A549 treated with dexamethasone at 1 μM for 4 hours (cell line): ENCODE measurements at places on chromosomes 13 and 19. TPM values are rescaled to one million over a fixed set of nuclear protein-coding genes. Genes with fewer than 3 reads are reported as not detected.

CAMSAP3 gene
- 3.7 to 7.6 TPM (median 6.1 TPM) in 5 replicates for total RNA-seq

ZNF99 gene
- total RNA-seq, result not detected in 5 replicates

GIPR gene
- 1.4 to 4.1 TPM (median 2.4 TPM) in 5 replicates for total RNA-seq

NOVA2 gene
- 1.0 to 1.7 TPM (median 1.3 TPM) in 5 replicates for total RNA-seq

CASP14 gene
- total RNA-seq, result not detected in 5 replicates

THSD1 gene
- total RNA-seq, result 5.0 to 6.5 TPM (median 5.3 TPM) in 5 replicates

GAPDHS gene
- total RNA-seq, result 0.07 to 0.26 TPM (median 0.09 TPM) in 5 replicates

OLFM4 gene
- total RNA-seq, result 0.02 TPM in 1 of 5 replicates, not detected in the others

RINL gene
- total RNA-seq, result 2.1 to 3.9 TPM (median 2.6 TPM) in 5 replicates

ACP4 gene
- not detected in 5 replicates for total RNA-seq

RRAS gene
- total RNA-seq, result 105 to 170 TPM (median 157 TPM) in 5 replicates

PRRG2 gene
- 0.62 to 0.97 TPM (median 0.64 TPM) in 5 replicates for total RNA-seq

SPACA4 gene
- 0.08 to 0.11 TPM in 2 of 5 replicates, not detected in the others for total RNA-seq

KIR2DL4 gene
- total RNA-seq, result not detected in 5 replicates

KCNC3 gene
- 0.98 to 1.7 TPM (median 1.7 TPM) in 5 replicates for total RNA-seq

GPR12 gene
- not detected in 5 replicates for total RNA-seq

FGF21 gene
- not detected in 5 replicates for total RNA-seq

RASGRP4 gene
- total RNA-seq, result 0.11 to 0.26 TPM (median 0.19 TPM) in 5 replicates

OR10H1 gene
- not detected in 5 replicates for total RNA-seq

ANKLE1 gene
- total RNA-seq, result 0.24 to 0.46 TPM (median 0.36 TPM) in 5 replicates

TNFSF9 gene
- total RNA-seq, result 2.9 to 4.8 TPM (median 3.2 TPM) in 5 replicates

GSX1 gene
- not detected in 5 replicates for total RNA-seq

MBD3L2 gene
- total RNA-seq, result not detected in 5 replicates

CEACAM8 gene
- not detected in 5 replicates for total RNA-seq

UTP14C gene
- 6.2 to 7.9 TPM (median 7.3 TPM) in 5 replicates for total RNA-seq

TNNT1 gene
- 124 to 145 TPM (median 127 TPM) in 5 replicates for total RNA-seq

LILRB5 gene
- 0.02 to 0.08 TPM (median 0.04 TPM) in 4 of 5 replicates, not detected in the other for total RNA-seq

GARIN5A gene
- 1.6 to 1.9 TPM (median 1.8 TPM) in 5 replicates for total RNA-seq

SYMPK gene
- total RNA-seq, result 44.8 to 77.4 TPM (median 74.5 TPM) in 5 replicates

LACC1 gene
- 3.2 to 4.2 TPM (median 3.9 TPM) in 5 replicates for total RNA-seq

DPF1 gene
- total RNA-seq, result 3.7 to 5.1 TPM (median 4.8 TPM) in 5 replicates

TUBA3C gene
- total RNA-seq, result 0.06 to 0.12 TPM (median 0.07 TPM) in 3 of 5 replicates, not detected in the others
